ENCODE measurements at places on chromosomes 2 and 18.

GRCh38 chr2:42030829-42031228 lies 17.0 kb upstream of the PKDCC start:
- DNase-seq: no peak

DNA sequence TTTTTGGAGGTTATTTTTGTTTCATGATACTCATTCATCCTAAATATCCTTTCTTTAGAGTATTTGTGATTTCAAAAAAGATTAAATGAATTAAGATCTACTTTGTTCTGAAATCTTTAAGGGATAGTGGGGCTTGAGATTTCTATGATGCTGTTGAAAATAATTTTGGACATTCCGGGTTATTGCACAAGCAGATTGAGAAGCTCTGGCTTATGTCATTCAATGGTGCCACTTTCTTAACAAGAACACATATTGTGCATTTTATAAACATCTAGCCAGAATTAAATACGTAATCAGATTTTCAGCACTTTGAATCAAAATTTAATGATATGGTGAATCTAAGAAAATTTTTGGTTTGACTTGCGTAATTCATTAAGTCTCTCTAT lies 207.7 kb upstream of the COL3A1 start:
- DNase-seq: no peak

GRCh38 chr2:111627256-111627655 lies 256.7 kb downstream of the ANAPC1 start:
- no peak for DNase-seq

DNA sequence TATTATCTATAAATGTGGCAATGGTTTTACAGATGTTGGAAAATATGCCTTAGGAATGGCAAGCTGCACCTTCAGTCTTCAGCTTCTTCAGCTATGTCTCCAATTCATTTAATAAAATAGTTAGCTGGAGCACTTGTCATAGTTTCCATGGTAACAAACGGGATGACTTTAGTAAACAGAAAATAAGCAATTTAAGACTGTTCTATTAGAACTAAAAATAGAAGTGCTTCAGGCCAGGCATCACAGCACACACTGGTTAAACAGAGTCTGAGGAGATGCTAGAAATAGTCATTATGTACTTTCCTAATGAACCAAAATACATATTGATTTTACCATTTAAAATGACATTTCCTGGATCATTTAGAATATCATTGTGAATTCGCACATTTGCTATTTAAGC lies 195.0 kb downstream of the GCA start:
- no peak for DNase-seq

- no peak for DNase-seq
Observed at GRCh38 chr2:191936882-191937405, 90.1 kb upstream of the CAVIN2 start.

DNA sequence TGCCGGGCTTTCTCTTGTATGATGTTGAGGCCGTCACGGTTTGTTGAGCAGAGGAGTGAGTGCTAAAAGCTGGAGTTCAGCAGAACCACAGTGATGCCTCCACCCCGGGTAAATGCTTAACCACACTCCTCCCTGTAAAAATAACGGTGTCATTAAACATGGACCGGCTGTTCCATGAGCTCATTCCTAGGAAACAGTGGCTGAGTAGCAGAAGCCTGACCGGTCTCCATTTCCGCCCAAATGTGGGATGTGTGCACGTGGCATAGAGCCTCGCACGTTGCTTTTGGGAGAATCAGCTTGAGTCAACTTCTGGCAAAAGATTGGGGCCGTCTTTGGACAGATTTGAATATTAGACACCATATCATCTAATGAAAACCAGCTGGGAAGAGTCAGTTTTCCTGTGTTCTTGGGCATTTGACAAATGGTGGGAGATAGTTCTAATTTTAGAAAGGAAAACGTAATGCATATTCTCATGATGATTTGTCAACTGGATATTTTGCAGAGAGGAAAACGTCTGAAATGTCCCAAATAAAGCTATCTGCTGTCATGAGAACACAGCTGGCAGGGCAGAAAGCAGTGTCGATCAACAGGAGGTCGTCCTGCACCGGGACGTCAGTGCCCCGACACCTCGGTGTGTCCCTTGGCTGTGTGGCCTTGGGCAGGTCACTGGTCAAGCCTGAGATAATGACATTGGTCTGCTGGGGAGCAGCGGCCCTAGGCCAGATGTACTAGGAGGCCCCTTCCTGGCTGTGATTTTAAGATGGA lies 42.4 kb downstream of the LRRFIP1 start:
- DNase-seq: peak; percentile 100

DNA sequence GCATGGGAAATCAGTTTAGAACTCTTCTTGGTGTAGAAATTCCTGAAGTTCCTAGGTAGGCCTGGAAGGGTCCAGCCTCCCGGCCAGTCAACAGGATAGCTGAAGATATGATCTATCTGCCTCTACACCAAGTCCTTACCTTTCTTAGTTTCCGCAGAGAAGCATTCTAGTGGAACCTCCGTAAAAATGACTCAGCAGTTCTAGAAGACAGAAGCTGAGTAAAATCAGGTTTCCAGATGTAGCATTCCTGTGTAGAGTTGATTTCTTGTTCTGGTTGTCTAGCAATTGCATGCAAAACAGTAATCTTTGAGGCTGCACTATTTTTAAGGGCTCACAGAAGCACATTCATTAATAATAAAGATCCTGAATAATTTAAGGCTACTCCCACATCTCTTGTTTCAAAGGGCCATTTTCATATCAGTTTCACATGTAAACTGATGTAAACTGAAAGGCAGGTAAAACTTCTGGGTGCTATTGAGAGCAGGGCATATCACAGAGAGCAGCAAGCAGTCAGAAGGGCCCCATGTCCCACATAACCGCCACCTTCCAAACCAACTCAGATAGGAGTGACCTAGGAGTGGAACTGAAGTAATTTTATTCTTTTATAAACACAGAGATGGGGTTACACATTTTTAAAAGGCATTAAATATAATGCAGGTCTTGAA lies 3.2 kb upstream of the DYTN start:
- DNase-seq: no peak

GRCh38 chr2:24009680-24010476 lies at the start of gene MFSD2B:
TSS of gene MFSD2B (plus strand) at chr2:24010085. CDS start at chr2:24010097, 12 bp downstream.
- DNase-seq: peak; percentile 52

Data from foreskin fibroblast (primary cell).